ENCODE measurements at places on chromosomes 13 and 19.

- DNase-seq: peak; percentile 85
Observed at GRCh38 chr19:1864480-1865171, 1.2 kb upstream of the KLF16 start.

DNA sequence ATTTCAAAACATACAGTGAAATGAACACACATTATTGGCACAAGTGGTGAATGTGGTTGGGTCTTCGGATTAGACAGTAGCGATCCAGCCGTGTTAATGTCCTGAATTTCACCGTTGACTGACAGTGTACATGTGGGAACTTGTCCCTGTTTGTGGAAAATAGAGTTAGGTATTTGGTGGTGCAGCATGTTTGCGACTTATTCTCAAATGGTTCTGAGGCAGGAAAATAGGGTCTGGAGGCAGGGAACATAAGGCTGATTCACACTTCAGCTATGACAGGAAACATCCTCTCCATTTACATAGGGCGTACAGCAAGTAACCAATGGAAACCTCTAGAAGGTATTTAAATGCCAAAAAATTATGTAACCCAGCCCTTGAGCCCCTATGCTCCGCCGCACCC lies 4.2 kb downstream of the LGALS7B start:
- DNase-seq: no peak

DNA sequence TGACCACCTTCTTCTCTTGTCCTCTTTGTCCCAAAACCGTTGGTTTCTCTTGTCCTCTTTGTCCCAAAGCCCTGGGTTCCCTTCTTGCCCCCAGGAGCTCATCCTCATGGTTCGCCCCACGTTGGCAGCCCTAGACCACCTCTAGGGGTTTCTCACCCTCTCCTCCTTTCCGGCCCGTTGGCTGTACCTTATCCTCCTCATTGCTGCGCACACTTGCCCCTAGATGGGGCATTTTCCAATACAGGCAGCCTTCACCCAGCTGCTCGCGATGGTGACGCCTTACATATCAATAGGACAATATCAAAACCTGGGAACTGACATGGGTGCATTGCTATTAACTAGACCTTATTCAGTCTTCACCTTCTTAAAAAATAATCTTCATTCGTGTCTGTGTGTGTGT lies 86.5 kb downstream of the IPO5 start:
- DNase-seq: no peak

- no peak for DNase-seq
Observed at GRCh38 chr19:50328873-50329145, 368 bp downstream of the KCNC3 start.

- peak; percentile 94 for DNase-seq
Observed at GRCh38 chr19:43575156-43575950, at the start of the genes PINLYP and XRCC1. Gene PINLYP (plus strand): TSS chr19:43575801. CDS start chr19:43577192, 1,391 bp downstream. Gene XRCC1 (minus strand): TSS chr19:43575527. CDS start chr19:43575458, 69 bp downstream.

DNA sequence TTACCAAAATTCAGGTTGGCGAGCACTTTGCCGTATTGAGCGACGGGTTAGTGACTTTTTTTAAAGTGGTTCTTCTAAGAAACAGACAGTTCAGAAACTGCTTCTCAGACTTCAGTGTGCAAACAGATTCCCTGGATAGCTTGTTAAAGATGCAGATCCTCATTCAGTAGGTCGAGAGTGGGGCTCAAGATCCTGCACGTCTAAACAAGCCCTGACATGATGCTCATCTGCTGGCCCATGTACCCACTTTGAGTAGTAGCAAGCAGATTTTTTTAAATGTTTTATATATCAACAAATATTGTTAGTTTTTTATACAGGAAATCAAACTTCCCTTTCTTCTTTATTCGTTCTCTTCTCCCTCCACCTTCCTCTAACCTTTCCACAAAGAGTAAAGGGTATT lies 7.3 kb downstream of the METTL21C start:
- DNase-seq: no peak

- DNase-seq: no peak
Observed at GRCh38 chr19:29013325-29013724, 199.6 kb downstream of the UQCRFS1 start.
